NCI-H2171 (cell line): ENCODE measurements at places on chromosomes 13 and 19.

DNA sequence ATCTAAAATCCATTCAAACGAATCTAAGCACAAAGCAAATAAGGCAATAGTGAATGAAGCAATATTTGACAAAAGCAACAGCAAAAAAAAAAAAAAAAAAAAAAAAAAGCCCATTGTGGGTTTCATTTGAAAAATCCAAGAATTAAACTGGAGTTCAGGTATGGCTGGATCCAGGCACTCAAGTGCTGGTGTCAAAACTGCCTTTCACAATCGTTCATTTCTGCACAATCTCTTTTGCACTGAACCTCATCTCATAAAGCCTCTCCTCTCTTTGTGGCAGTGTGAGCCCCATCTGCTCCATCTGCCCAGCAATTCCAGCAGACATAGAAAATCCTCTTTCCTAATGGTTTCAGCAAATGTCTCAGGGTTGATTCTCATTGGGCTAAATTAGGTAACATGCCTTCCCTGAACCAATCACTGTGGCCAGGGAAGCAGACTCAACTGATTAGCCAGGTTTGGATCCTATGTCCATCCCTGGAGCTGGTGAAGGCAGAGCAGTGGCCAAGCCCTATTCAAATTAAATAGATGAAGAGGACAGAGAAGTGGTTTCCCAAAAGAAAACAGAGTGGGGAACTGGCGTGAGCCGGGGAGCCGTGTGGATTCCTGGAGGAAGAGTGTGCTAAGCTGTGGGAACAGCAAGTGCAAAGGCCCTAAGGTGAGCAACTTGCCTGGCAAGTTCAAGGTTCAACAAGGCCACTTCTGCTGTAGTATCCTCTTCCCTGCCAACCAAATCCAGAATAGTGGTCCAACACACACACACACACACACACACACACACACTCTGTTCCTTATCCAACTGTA is 1.2 kb upstream of the HIF3A start:
- peak; percentile 35 for DNase-seq

DNA sequence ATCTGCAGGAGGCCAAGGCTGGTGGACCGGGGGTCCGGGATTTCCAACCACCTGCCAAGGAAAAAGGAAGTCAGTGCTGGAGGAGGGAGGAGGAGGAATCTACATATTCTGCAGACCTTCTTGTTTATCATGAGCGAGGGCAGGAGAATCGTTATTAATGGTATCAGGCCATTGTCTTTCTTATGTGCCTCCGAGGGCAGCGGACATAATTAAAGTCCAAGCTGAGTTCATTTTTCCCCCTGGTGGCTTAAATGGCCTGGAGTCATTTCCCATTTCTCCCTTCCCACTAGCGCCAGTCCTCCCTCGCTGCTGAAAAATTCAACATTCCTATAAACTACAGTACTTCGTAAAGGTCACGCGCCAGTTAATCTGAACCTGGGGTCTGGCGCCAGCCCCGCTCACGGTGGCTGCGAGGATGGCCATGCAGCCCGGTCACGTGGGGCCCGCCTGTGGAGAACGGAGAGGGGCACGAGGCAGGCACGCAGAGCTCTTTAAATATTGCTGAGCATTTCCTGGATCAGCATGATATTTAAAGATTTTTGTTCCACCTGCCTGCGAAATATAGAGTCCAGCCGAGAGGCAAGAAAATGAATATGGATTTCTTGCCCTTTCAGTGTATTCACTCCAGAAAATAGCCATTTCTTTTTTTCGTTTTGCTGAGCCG is 85.2 kb upstream of the PCDH8 start:
- no peak for DNase-seq

GRCh38 chr19:800360-801029 is 3.2 kb downstream of the PTBP1 start:
- no peak for DNase-seq

- DNase-seq = peak; percentile 43
These were observed at the start of gene LRP3 for GRCh38 chr19:33193865-33194362. Gene LRP3, plus strand, starts transcription at chr19:33194330. Its CDS starts 456 bp downstream, at chr19:33194786.

DNA sequence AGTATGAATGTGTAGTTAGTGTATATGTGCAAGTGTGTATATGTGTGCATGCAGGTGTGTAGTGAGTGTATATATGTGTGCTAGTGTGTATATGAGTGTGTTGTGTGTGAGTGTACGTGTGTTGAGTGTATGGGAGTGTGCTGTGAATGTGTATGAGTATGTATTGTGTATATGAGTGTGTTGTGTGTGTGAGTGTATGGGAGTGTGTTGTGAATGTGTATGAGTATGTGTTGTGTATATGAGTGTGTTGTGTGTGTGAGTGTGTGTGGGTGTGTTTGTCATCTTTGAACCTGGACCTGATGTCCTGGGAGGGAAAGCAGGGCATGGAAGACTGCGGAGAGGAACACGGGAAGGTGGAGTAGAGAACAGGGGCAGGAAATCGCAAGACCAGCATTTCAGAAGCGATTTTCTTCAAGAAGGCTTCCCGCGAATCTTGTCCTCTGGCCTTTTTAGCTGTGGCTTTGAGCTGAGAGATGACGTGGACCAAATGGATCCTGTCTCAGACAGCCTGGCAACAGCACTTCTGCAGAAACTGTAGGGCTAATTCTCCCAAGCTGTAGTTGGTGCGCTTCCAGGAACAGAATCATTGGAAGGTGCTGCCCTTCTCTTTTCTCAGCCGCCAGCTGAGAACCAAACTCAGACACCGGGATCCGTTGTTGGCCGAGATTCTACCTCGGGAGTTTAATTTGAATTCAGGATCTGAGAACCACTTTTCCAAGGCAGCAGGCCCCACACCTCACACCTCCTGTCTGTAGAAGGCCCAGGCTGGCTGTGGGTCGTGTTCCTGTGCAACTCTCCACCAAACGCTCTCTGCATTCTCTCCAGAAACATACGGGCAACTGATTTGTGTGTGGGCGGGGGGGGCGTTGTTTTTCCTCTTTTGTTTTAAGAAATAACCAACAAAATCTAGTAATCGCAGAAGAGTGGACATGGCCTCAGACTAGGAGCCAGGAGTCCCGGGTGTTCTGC is 94.7 kb upstream of the RAP2A start:
- no peak for DNase-seq

- DNase-seq = no peak
These were observed 70.9 kb downstream of the KL start for GRCh38 chr13:33087091-33087490.

- no peak for DNase-seq
These were observed 792.1 kb upstream of the SPRY2 start for GRCh38 chr13:81133066-81133465.

DNA sequence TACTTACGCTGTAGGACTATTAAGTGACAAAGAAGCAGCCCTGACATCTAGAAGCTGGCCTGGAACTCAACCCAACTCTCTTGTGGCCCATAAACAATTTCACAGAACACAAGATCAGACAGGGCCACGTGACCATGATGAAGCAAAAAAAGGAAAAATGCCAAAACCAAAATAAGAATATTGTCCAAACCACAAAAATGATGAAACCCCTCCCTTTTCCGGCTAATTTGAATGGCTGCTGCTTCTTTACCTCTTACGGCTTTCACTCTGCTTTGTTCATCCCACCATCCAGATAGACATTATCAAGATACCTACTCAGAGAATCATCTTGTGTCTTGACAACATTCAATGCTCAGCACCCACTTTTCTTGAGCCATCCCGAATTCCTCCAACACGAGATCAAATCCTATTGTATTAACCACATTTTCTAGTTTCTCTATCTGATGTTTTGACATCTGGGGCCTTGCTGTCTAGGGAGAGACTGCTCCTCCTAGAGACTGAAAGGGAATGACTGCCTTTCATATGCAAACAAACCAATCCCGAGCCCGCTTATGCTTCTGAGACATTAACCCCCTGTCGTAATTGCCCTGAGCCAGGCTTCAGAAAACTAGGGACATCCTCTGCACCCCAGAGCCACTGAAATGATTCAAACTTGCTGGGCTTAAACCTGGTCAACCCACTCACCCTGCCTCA is 186.3 kb downstream of the TDRD3 start:
- DNase-seq = no peak

DNA sequence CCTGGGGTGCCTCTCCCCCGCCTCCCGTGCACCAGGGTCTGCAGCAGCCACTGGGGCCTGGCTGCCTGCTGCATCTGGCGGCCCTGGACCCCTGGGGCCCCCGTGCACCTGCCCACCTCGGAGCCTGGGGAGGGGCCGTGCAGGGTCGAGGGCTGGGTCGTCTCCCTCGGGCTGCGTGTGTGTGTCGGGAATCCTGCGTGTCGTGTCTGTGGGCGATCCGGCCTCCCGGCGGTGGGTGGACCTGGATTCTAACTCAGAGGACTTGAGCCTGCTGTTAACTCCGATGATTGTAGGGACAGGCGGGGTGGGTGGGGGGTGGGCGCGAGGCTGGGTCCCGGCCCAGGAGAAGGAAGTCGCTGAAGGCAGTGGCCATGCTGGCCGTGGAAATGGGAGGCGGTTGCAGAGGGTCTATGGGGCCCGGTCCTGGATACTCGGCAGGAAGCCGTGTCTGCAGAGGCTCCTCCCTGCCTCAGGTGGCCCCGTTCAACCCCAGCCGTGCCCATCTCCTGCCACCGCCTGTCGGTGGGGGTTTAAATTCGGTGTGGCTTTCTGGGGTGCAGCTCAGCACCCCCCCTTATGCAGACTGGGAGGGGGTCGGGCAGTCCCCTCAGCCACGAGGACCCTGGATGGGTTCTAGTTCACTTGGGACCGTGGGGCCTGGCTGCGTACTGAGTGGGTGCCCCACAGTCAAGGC is 9.4 kb upstream of the WDR18 start:
- DNase-seq = no peak

GRCh38 chr19:12838886-12839756 is 806 bp downstream of the MAST1 start:
- DNase-seq = no peak

DNA sequence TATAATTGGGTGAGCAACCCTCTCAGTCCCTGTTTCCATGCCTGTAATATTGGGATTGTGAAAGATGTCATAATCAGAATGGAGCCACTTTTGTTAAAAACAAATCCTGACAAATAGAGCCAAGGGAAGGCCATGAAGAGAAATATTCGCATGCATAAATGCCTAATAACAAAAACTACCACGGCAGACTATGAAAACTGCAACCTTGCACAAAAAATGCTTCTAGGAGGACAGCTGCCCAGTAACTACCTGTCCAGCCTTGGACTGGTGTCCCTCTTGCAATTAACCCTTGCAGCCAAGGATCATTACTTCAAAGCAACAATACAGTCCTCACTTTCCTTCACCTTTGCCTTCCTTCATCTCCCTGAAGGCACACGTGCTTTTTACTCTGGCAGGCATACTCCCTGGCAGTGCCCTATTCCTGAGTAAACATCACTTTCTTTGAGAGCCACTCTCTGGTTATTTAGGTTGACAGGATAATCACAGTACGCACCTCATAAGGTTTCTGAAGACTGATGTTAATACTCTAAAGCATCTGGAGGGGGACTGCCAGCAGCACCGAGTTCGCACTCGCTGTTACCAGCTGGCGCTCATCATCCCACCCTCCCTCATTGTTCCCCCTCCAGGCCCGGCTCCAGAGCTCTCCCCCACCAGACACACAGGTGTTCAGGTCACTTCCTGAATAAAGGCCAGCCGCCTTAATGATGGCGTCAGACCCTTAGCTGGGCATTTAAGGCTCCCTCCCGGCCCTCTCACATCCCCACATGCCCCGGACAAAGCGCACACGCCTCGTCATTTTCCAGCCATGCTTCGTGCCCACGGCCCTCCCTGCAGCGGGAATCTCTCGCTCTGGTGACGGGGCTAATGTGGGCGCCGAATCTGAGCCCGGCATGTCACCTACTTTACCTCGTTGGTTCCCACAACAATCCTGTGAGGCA is 57.3 kb downstream of the CDADC1 start:
- DNase-seq = no peak

DNA sequence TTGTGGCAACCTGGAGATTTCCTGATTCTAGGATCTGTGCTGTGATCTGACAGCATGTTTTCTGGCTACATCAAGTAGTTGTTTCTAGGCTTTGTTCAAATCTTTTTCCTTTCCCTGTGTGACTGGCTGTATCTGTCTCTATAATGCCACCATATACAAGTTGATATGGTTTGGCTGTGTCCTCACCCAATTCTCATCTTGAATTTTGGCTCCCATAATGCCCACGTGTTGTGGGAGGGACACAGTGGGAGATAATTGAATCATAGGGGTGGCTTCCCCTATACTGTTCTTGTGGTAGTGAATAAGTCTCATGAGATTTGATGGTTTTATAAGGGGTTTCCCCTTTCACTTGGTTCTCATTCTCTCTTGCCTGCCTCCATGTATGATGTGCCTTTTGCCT is 24.6 kb upstream of the CLDN10 start:
- DNase-seq = no peak

DNA sequence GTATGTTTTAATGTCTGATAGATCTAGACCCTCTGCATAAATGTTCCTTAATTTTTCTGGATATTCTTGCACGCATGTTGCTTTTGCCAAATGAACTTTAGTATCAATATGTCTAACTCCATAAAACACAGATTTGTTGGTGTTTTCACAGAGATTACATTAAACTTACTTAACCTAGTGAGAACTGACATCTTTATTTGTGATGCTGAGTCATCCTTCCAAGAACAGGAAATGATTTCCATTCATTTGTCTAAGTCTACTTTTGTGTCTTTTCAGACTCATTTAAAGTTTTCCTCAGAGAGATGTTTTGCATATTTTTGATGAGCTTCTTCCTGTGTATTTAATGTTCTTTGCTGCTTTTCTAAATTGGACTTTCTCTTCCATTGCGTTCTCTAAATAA is 184.0 kb downstream of the SLC7A1 start:
- no peak for DNase-seq

DNA sequence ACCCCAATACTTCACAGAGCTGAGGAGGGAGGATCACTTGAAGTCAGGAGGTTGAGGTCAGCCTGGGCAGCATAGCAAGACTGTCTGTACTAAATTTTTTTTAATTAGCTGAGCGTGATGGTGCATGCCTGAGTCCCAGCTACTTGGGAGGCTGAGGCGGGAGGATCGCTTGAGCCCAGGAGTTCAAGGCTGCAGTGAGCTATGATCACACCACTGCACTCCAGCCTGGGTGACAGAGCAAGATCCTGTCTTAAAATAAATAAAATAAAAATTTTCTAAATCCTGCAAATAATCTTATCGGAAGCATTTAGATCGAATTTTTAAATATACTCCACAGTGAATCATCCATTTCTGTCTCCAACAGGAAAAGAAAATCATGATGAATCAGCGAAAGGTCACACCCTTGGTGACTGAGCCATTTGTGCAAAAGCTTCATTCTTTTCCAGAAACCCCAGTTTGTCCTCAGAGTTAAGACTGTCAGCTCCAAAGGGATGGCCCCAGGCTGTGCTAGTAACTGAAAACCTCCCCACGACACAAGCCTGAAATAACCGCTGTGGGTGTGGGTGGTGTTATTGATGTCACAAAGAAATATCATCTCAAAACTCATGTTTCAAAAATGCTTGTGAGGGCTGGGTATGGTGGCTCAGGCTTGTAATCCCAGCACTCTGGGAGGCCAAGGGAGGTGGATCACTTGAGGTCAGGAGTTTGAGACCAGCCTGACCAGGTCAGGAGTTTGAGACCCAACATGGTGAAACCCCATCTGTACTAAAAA is 167.6 kb downstream of the PTPRS start:
- DNase-seq = no peak

- DNase-seq = no peak
These were observed 476.8 kb downstream of the DIAPH3 start for GRCh38 chr13:59686798-59687394.

GRCh38 chr19:15235781-15236180 is 3.5 kb upstream of the EPHX3 start:
- no peak for DNase-seq

- no peak for DNase-seq
These were observed 418.3 kb downstream of the DIAPH3 start for GRCh38 chr13:59745392-59745788.
